Left renal pelvis (tissue), 4 donors: ENCODE measurements at places on chromosomes 3 and 15. TPM values are rescaled to one million over a fixed set of nuclear protein-coding genes. Genes with fewer than 3 reads are reported as not detected.

Gene DUOXA2
- not detected for polyA plus RNA-seq

Gene SRGAP3
- 16.5 TPM for polyA plus RNA-seq

Gene PARP15
- 0.41 TPM for polyA plus RNA-seq

DNA sequence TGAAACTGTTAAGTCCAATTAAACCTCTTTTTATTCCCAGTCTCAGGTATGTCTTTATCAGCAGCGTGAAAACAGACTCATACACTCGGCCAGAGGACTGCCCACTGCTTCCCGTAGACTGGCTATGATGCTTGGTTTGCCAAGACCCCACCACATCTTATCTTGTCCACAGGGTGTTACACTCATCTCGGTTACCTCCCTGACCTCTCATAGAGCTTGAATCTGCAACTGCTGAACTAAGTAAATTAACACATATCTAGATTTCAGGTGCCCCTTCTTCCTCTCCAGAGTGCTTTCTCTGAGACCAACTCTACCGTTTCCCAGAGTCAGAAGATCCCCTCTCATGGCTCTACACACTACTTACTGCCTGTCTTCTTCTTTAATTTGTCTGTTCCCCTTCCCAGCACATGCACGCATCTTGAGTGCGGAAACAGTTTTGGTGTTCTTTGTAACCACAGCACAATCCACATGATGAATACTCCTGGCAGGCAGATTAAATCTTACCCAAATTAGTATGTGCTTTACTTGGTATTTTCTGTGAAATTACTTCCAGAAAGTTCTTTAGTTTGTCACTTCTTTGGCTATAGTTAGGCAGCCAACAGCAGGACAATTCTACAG, 49.7 kb downstream of the CD200 start:
- DNase-seq: no peak

- DNase-seq: no peak
Observed at GRCh38 chr3:76310089-76310488, 524.7 kb upstream of the ZNF717 start.

Gene ZPLD1
- polyA plus RNA-seq: 0.12 TPM

DNA sequence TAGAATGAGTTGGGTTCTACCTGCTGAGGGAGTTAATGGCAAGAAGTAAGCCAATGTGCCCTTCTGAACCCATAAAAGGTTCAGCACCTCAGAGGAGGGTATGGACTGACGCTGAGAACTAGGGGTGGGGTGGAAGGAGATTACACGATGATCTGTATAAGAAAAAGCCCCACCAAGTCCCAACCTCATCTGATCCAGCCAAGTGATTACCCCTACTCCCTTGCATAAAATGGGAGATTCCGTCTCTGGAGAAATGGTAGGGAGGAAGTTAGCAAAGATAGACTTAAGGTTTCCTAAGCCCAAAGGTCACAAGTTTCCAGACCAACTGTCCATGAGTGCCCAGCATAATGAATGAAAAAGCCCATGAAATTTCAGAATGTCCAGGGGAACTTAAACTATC, 7.1 kb upstream of the DVL3 start:
- DNase-seq: no peak
